ENCODE measurements at places on chromosomes 7 and 10.

- DNase-seq = no peak
These were observed 42.2 kb downstream of the TFEC start for GRCh38 chr7:115988401-115988800.

DNA sequence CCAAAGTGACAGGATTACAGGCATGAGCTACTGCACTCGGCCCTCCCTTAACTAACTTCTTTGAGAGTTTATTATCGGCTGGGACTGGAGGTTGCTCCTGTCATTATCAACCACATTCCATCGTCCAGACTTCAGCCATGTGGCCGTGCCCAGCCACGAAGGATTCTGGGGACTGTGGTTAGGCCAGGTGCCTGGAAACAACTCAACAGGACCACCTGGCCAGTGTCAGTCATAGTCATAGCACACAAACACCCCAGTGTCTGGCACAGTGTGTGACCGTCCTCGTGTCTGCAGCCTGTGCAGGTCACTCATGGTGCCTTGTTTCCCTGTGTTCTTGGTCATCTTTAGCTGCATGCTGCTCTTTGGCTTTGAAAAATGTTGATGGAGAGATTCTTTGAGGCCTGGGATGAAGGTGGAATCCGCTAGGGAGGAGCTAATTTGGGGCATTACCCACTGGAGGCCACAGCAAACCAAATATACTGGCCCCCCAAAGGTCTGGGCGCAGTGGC is 12.7 kb upstream of the AMZ1 start:
- no peak for DNase-seq

GRCh38 chr10:3800586-3800985 is 15.6 kb upstream of the KLF6 start:
- no peak for DNase-seq

DNA sequence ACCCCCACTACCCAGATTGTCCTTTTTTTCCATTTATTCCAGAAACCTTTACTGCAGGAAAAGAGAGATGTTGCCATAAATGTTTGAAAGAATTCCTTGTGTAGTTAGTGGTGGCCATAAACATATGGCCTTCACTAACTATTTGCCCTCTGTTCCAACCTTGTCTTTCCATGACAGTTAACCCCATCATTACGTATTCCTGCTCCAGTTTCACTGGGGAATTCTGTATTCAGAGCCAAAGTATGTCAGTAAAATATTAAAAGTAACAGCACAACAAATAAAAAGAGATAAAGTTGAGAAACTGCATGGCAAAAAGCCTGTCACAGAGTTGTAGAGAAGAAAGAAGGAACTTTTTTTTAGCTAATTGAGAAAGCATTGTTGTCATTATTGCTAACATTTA is 261.3 kb downstream of the BICC1 start:
- no peak for DNase-seq

DNA sequence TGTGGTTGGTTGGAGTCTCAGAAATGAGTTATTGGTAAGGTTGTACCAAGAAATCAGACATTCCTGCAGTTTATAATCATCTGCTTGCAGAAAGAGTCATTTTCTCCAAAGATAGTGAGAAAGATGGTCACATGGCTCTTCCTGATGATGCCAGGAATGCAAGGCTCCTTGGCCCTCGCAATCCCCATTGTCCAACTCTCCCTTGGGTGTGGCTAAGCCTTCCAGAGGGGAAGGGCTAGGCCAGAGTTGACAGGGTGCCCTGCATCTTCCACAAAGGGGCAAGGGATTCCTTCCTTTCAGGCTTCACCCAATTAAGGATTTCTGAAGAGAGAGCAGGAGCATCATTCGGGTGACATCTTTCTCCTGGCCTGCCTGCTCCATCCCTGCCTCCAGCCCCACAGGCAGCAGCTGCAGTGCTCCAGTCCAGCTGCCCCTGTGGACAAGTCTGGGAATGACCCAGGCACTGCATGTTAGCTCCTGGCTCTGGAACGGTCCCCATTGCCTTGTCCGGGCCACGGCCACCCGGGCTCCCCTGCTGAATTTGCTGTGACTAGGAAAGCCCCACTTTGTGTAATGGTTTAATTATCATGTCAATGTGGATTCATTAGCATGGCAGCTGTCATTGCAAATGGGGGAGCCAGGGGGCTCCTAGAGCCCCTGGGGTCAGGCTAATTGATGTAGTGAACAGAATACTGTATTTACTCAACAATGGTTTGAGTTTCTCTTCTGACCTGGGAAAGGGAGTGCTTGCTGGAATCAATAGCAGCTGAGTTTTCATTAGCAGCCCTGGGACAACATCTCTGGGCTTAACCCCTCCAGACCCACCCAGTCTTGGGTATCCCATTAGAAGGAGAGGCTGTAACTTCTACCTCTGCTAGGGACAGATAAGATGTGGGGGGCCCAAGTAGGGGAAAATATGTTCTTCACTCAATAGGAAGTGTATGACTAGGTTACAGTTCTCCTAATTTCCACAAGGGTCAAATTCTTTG is 112.6 kb upstream of the TBX20 start:
- no peak for DNase-seq

DNA sequence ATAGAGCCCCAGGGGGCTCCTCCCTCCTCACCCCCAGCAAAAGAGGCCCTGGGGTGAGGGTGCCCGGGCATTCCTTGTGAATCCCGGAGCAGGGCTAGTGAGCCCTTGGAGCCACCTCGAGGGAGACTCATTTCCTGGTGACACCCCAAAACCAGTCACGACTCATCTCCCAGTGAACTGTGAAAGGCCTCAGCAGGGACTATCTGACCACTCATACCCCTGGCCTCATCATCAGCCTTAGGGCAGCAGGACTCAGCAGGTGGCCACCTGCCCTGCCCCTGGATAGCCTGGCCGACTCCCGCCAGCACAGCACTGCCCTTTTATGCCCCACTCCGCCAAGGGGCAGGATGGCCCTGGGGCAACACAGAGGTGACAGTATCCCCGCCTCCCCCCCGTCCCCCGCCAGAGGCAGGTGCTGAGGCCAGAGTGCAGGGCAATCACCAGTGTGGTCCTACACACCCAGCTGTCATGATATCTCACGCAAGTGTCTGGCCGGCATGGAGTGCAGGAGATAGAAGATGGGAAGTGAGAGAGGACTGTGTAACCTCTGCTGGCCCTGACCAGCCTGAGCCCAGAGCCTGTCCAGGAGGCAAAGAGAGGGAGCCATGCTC is 3.2 kb downstream of the SNCG start:
- no peak for DNase-seq

GRCh38 chr10:11189582-11190376 is 172.1 kb downstream of the CELF2 start:
- DNase-seq = no peak

DNA sequence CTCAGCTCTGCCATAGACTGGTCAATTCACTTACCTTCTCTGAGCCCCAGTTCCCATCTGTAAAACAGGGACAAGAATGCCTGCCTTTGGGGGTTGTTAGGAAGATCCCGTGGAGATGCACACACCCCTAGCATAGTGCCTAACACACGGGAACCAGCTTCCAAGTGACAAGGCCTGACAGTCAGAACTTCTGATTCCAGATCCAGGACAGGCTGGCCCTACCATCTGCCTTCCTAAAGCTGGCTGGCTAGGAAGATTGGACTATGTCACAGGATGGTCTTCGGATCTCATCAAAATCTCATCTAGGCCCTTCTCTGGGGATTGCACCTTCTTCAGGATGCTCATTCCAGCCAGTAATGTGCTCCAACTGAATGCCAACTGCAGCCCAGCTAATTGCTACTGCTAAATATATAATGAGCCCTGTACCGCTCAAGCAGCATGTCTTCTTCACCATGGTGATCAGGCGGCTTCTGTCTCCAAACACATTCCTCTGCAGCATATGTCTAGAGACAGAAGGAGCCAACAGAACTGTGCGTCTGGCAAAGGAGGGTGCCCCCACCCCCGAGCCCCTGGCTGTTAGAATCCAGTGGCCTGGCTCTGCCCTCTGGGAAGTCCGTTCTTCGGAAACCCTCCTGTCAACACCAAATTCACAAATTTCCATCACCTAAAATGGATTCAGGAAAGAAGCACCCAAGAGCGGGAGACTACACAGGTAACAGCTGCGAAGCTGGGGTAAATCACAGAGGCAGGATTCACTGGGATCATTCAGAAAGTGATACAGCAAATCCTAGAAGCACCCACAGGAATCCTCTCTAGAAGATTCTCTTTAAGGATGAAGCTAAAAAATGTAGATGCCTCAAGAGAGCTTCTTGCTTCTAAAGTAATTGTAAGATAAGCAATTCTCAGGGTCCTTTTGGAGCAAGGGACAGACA is 142.1 kb upstream of the EEPD1 start:
- no peak for DNase-seq

GRCh38 chr7:22781230-22781711 is 41.4 kb downstream of the TOMM7 start:
- DNase-seq = no peak

GRCh38 chr7:151243045-151243349 is 5.5 kb downstream of the SMARCD3 start:
- no peak for DNase-seq

- no peak for DNase-seq
These were observed 31.5 kb downstream of the CUL1 start for GRCh38 chr7:148729984-148730733.

- no peak for DNase-seq
These were observed 127.6 kb downstream of the OAT start for GRCh38 chr10:124291001-124291701.

GRCh38 chr7:151682831-151683614 is 163.3 kb upstream of the RHEB start:
- DNase-seq = no peak

All from NCI-H1436 (cell line).